ENCODE measurements at places on chromosomes 6 and 20.

DNA sequence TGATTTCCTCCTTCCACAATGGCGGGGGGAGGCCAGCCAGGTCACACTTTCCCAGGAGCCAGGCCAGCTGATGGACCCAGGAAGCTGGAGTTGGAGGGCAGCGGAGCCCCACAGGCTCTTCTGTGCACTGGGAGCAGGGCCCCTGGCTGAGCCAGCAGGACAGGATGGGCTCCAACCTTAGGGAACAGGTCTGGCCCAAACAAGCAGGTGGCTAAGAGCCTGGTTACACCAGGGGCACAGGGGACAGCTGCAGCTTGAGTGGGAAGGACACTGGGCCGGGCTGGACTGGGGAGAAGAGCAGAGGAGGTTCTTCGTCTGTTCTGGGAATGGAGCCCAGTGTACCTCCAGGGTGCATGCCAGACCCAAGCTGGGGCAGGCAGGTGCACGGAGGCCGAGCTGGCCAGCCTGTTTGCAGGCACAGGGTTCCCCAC lies 102.3 kb downstream of the DLL1 start:
- DNase-seq, result no peak

GRCh38 chr6:56050530-56051201 lies 175.3 kb upstream of the BMP5 start:
- no peak for DNase-seq

GRCh38 chr20:10542442-10542841 lies 107.3 kb downstream of the SLX4IP start:
- no peak for DNase-seq

- DNase-seq, result no peak
Observed at GRCh38 chr20:59731376-59731775, 127.0 kb downstream of the PHACTR3 start.

DNA sequence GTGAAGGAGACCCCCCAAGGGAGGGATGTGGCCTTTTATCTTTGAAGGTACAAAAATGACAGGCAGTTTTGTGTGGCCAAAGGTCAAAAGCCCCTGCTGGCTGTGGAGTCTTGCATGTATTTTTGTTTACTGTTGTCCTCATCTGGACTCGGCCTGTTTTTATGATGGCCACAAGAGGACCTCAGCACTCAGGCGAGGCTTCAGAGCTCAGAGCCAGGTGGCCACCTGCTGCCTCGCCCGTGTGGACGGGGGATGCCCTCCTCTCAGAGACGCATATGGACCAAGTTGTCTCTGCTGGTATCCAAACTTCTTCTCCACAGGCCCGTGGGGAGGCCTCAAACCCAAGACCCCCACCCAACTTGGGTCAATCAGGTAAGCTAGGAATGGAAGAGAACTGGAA lies 118.2 kb downstream of the DACT2 start:
- no peak for DNase-seq

DNA sequence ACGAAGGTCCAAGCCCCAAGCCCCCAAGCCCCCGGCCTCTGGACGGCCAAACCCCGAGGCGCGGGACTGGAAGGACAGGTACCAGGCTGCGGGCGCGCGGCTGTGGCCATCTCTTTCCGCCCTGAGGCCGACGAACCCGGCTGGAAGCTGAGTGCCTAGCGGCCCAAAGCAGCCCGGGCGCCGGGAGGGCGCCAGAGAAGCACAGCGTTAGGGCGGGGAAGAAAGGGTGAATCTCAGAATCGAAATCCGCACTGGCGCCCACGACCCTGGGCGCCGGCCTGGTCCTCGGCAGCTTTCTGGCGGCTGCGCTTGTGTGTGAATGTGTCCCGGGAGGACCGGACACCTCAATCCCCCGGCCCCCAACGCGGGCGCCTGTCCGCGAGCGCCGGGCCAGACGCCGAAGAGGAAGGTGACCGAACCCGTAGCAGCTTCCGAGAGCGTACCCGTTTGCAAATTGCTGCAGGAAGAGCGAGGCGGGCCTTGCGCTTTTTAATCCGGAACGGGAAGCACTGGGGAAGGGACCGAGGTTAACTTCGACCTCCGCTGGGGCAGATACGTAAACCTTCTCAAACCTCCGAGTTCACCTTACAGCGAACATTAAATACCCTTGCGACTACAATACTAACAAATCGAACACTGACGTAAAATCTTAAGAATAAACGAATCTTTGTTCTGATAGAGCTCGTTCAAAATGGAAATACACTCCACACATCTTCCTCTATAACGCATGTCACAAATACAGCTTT lies 2.9 kb downstream of the NRN1 start:
- DNase-seq, result peak; percentile 49

GRCh38 chr6:115370202-115370601 lies 690.5 kb downstream of the FRK start:
- no peak for DNase-seq

- DNase-seq, result no peak
Observed at GRCh38 chr20:62276439-62276838, 26.4 kb upstream of the ADRM1 start.

DNA sequence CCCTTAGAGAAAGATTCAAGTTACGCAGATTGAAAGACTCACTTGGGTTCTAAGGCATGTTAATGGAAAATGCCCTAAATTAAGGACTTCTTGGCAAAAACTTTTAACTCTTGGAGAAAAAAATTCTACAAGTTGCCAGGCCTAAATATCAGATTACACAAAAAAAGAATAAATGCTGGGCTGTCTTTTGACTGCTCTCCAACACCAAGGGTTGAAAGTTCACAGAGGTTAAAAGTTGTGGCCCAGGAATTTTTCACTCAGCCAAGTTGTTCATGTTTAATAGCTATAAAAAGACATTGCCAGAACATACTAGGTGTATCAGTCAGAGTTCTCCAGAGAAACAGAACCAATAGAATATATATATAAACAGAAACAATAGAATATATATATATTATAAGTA lies 268.4 kb upstream of the PRND start:
- DNase-seq, result no peak

DNA sequence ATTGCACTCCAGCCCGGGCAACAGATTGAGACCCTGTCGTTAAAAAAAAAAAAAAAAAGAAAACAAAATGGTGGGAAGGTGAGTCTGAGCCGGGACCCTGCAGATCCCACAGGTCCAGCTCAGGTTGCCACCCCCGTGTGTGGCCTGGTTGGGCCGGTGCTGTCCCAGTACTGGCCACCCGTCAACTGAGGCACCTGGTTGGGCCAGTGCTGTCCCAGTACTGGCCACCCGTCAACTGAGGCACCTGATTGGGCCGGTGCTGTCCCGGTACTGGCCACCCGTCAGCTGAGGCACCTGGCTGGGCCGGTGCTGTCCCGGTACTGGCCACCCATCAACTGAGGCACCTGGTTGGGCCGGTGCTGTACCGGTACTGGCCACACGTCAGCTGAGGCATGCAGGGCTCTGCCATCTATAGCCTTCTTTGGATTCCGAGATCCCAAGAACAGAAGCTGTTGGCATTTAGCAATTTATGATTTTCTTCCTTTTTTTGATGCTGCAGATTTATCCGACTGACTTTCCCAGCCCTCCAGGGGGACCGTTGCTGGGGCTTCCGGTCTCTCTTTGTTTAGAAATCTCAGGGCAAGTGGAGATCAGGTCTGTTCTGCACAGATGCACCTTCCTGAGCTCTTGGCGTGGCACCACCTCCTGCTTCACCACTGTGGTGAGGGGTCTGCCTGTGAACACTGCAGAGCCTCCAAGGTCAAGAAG lies 113.8 kb downstream of the SYCP2 start:
- no peak for DNase-seq

GRCh38 chr20:41348430-41349172 lies 8.0 kb downstream of the LPIN3 start:
- DNase-seq, result no peak

- DNase-seq, result peak; percentile 92
Observed at GRCh38 chr20:57619051-57619831, 985 bp downstream of the ZBP1 start.

DNA sequence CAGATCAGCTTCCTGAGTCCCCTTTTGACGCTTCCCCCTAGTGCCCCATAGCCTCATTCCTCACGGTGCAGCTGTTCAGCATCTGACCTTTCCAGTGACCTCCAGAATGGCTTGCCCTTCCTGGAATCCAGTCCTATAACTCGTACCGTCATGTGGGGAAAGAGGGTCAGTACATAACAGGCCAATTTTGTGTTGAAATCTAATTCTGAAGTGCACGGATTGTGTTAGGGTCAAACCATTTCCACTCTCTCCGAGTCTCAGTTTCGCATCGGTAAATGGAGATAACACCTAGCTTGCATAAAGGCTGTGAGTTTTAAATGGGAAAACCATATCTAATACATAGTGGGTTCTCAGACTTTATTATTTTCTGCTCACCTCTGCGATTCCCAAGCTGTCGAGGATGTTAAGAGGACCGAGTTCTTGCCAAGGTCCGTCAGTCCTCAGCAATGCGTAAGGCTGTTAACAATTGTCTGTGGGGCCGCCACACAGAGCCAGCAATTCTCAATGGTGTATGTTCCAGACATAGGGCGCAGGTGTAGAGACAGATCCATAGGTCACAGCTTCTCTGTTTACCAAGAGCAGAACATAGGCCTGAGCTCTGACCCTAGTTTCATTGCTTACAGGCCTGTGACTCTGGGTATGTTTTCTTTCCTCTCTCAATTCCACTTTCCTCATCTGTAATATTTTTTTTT lies 45.5 kb upstream of the CCR6 start:
- no peak for DNase-seq

DNA sequence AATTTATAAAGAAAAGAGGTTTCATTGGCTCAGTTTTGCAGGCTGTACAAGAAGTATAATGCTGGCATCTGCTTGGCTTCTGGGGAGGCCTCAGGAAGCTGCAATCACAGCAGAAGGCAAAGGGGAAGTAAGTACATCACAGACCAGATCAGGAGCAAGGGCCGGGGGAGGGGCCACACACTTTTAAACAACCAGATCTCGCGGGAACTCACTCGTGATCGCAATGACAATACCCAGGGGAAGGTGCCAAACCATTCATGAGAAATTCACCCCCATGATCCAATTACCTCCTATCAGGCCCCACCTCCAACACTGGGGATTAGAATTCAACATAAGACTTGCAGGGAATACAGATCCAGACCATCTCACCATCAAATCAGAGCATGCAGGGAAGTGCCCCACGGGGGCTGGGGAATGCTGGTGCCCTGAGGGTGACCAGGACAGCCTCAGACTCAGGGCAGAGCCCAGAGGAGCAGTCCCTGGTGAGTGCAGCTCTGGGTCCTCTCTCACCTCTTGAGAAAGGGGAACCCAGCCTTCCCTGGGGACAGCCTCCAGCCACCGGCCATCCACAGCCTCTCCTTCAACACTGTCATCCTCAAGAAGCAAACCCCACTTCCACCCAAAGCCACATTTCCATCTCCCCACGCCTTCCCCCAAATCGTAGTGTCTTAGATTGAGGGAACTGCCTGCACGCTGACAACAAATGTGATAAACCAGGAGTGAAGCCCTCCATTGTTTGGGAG lies 80.7 kb downstream of the ANKRD60 start:
- DNase-seq, result no peak

GRCh38 chr6:86192123-86192522 lies 549.4 kb upstream of the SYNCRIP start:
- peak; percentile 15 for DNase-seq

GRCh38 chr20:45064812-45065211 lies 36.1 kb downstream of the KCNS1 start:
- no peak for DNase-seq

DNA sequence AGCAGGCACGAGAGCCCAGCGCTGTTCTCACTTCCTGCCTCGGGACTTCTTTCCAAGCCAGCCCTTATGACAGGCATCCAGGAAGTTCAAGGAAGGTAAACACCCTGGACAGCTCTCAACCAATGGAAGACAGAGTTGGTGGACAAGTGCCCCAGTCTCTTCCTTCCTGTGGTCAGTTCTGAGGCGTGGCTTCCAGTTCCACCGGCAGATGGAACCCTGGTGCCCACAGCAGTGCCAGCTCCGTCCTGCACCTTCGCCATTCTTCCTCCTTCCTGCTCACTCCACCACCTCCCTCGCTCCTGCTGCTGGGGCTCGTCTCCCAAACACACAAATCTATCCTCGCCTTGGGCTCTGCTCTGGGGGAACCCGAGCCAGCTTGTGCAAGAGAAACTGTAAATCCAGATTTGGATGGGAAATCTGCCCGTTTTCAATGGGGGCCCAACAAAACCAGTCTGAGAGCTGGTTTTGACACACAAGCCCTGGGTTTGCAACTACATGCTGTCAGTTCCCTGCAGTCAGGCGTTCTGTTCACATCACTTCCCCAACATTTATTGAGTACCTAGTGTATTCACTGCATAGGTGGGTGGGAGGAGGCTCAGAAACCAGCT lies 162.7 kb downstream of the GRM4 start:
- no peak for DNase-seq

DNA sequence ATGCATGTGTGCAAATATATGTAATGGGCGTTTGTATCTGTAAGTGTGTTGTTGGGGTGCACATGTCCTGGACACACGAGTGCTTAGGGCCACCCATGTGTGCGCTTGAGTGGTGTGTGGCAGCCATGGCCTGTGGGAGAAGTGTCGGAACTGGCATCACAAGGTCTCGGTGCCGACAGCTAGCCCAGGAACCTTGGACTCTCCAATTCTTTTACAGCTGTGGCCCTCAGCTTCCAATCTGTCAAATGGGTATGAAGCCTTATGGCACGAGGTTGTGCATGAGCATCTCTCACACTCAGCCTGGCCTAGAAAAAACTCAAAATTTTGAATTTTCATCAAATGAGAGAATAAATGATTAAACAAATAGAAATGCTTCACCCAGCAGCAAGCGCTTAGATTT lies 42.0 kb downstream of the SPDEF start:
- DNase-seq, result no peak

GRCh38 chr6:149342525-149342924 lies 25.0 kb downstream of the TAB2 start:
- no peak for DNase-seq

- no peak for DNase-seq
Observed at GRCh38 chr6:53888931-53889330, 94.1 kb downstream of the LRRC1 start.

GRCh38 chr20:64210656-64211369 lies 44.7 kb upstream of the PCMTD2 start:
- DNase-seq, result no peak

DNA sequence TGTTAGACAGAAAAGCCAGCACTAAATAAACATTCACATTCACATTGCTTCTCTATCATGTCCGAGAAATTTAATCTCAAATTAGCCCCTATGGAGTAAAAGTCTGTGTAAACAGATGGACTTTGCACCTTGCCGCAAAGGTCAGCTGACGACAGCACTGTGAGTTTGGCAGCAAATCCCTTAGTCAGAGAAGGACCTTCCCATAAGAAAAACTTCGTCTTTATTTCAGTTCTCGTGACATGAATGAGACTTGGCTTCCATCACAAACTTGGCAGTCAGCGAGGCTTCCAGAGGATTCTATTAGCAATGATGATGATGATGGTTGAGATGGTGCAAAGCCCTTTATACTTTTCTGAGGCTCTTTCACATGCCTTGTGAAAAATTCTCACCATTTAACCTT lies 133.7 kb upstream of the IFNGR1 start:
- no peak for DNase-seq
